ENCODE measurements at places on chromosomes 12 and 14.

GRCh38 chr12:111597831-111598636, 1.1 kb downstream of the ATXN2 start:
- DNase-seq: peak; percentile 15

DNA sequence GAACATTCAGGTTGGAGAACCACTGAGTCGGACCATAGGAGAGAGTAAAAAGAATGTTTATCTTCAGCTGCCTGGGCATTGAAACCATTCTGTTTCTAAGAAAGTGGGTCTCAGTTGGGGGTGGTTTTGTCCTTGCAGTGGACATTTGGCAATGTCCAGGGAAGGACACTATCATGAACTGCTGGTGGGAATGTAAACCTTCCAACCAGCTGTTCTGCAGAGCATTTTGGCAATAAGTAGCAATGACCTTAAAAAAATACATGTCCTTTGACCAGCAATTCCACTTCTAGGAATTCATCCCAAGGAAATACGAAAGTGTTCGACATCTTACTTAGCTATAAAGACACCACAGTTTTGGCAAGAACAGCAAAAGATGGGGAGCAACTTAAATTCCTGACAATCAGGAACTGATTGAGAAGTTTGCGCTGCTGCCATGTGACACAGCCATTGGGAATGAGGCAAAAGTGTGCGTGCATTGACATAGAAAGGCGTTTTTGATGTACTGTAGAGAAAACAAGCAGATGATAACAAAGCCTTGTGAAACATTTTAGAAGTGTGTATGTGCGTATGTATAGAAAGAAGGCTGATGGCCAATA, 82.9 kb upstream of the MAP1LC3B2 start:
- DNase-seq: no peak

DNA sequence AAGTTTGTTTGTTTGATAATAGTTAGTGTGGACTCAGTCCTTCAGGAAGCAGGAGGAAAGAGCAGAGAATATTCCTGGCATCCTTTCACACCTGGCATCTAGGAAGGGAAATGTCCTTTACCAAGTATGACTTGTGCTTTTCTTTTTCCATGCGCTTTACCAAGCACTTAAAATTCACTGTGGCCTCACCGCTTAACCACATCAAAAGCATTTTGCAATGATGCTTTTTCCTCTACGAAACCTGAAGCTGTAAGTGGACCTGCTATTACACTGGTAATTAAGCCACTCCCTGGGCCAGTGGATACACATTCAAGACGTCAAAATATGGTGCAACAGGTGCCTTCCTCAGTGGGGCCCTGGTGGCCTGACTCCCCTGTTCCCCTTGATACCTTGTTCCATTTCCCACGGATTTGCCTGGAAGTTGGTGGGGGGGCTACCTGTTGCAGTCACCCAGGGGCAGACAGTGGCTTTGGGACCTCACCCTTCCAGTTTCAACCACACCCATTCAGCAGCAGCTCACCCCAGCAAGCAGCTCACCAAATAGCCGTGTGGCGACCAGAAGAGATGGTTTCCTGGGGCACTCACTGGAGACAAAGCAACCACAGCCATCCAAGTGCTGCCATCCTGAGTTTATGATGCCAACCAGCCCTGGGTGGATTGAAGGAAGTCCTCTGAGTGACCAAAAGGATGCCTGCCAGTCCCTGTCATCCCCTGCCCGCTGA, 14.2 kb upstream of the FZD10 start:
- DNase-seq: no peak

GRCh38 chr14:99173506-99173905, 98.5 kb downstream of the BCL11B start:
- DNase-seq: no peak

DNA sequence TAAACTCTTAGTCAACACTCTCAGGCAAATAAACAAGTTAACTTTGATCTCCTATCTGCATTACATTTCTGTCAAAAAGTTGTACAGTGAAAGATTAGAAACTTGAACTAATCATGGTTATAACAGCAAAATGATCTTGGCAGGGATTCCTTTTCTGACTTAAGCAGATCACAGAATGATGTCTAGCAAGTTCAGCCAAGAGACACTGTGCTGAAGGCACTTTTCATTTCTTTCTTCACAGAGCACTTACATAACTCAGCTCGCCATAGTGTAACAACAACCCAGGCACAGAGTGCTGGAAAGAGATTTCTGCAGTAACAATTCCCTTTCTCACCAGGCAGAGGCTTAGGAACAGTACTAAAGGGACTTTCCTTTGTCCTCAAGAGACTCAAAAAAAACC, 19.6 kb upstream of the CSRP2 start:
- DNase-seq: no peak

- DNase-seq: no peak
Measured at GRCh38 chr12:74317078-74317601, 220.5 kb upstream of the ATXN7L3B start.

DNA sequence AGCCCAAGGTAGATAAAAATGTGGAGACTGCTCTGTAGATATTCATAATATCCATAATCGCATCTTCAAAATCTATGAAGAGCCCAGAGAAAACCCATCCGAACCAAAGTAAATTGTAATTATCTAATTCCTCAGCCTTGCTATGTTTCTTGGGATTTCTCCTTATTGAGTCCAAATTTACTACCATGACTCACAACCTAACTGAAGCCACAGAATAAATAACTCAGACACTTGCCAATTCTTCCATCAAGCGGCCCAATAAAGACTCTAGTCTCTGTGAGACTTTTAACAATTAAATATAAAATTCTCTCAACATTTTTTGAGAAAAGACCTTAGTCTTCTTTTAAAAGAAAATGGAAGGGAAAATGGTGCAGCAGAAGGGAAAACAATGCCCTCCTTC, 409.8 kb downstream of the DAD1 start:
- DNase-seq: no peak

DNA sequence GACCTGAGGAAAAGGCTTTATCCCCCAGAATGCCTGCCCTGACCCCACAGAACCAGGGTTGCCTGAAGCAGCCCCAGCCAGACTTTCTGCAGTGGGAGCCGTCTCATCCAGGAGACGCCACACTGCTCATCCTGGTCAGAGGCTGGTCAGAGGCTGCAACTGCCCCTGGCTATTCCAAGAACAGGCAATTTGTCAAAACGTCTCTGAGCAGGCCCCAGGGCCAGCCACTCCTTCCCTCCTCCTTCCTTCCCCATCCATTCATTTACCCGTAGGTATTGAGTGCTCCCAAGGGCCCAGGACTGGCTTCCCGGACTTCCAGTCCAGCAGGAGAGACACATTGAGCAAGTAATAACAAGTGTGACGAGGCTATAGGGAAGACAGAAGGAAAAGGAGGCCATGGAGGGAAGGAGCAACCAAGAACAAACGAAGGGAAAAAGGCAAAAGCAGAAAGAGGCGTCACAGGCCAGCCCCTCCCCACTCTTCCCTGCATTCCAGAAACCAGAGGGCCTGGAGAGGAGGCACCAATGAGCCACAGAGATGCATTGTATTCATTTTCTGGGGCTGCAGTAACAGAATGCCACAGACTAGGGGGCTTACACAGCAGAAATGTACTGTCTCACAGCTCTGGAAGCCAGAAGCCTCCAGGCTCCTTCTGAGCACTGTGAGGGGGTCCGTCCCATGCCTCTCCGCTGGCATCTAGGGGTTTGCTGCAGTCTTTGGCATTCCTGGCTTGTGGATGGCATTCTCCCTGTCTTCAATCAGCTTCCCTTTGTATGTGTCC, 21.0 kb upstream of the CD9 start:
- no peak for DNase-seq

- DNase-seq: no peak
Measured at GRCh38 chr12:41548926-41549325, 360.8 kb downstream of the PDZRN4 start.

- no peak for DNase-seq
Measured at GRCh38 chr12:1966561-1967226, 37.6 kb downstream of the DCP1B start.
